ENCODE measurements at places on chromosomes 5 and 9.

- no peak for DNase-seq
Measured at GRCh38 chr5:20032896-20033295, 44.9 kb upstream of the CDH18 start.

- DNase-seq, result no peak
Measured at GRCh38 chr9:124164811-124165210, 92.9 kb upstream of the NEK6 start.

DNA sequence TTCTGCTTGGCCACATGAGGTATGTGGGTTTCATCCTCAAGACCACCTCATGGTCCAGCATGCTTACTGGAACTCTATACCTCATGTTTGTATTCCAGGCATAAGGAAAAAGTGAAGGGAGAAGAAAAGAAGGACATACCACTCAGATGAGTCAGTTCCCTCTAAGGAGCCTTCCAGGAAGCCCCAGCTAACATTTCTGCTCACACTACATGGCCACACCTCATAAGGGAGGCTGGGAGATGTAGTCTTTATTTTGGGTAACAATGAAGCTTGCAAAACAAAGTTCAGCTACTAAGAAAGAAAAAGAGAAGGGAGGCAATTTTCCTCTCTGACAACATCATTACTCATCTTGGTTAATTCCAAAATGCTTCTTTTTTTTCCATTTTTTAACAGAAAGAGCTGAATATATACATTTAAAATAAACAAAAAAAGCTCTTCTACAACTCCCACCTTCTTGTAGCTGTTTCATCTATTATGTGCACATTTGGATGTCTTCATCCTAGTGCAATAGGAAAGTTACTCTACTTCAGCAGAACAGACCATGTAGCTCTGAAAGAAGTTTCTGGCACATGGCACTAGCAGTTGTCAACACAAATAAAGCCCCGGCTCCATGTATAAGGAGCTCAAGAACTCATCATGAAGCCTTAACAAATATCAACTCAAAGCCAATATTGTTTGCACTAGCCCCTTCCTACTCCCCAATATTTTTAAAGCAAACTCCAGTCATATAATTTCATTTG is 123.6 kb upstream of the CCDC112 start:
- DNase-seq, result no peak

DNA sequence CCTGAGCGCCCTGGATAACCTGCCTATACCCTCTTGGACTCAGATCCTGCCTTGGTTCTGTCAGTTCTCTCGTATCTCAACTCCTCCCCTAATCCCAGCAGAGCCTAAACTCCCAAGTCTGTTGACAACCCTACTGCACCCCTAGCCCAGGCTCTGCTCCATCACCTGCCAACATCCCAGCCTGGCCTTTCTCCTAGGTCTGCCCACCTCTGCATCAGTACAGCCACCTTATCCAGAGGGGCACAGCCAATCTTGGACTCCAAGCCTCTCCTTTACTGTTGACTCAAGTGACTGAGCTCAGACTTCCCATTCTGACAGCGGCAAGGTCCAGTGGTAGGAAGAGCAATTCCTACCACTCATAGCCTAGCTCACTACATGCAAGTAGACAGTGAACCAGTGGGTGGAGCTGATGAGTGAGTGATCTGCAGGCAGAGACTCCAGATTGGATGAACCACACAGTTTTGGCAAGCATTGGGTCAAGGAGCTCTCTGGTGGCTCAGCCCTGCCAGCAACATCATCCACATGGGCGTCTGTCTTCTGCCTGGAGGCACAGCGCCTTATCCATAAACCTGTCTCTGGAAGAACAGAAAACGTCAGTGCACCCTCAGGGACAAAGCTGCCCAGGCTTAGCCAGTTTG is 26.5 kb downstream of the TRMO start:
- peak; percentile 22 for DNase-seq

DNA sequence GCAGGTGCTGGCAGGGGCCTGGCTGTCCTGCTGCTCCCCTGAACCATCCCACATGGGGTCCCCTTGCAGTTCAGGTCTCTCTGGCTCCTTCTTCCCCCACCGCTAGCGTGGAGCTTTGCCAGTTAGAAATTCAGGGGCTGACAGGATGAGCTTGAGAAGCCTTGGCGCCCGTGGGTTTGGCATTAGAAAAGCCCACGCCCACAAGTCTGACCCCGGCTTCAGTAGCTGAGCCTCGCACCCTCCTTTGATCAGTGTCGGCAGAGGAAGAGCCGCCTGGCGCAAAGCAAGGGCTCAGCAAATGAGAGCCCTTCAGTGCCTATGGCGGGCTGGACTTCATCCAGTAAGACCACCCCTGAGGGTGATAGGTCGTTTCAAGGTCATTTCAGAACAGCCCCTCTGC is 30.1 kb upstream of the NCS1 start:
- DNase-seq, result no peak

- DNase-seq, result no peak
Measured at GRCh38 chr9:135410421-135410820, 69.2 kb upstream of the PPP1R26 start.

DNA sequence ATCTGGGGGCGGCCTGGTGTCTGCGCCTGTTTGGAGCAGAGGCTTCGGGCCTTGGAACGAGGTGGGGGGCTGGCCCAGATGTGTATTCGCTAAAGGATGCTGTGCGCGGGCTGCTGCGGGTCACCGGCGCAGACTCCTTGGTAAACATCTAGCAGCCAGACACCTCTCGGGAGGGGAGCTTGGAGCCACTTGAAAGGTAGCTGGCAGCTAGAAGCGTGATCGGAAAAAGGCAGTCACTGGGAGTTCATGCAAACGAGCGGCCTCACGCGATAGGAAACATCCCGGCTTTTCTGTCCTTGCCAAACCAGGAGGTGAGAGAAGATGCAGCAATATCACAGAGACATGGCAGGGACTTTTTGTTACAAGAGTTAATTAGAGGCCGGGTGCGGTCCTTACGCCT is 8.1 kb downstream of the LAMC3 start:
- no peak for DNase-seq

- no peak for DNase-seq
Measured at GRCh38 chr5:36033486-36033885, 33.2 kb downstream of the UGT3A2 start.

- DNase-seq, result no peak
Measured at GRCh38 chr5:156375895-156376495, 49.0 kb downstream of the SGCD start.

DNA sequence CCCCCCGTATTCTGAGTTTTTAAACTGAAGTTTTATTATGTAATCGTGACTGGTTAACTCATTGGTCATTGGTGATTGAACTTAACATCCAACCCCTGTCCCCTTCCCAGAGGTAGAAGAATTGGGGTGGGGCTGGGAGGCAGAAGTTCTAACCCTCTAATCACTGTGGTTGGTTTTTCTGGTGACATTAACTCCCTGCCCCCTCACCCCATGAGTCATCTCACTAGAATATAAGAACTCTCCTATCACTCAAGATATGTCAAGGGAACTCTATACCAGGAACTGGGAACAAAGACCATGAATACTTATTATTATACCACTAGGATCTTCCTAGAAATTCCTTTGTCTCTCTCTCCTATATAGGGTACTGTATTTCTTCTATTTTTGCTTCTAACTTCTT is 52.3 kb upstream of the CAVIN4 start:
- no peak for DNase-seq

GRCh38 chr5:67375606-67376005 is 179.0 kb upstream of the CD180 start:
- no peak for DNase-seq

- no peak for DNase-seq
Measured at GRCh38 chr5:43371821-43372220, 40.4 kb downstream of the CCL28 start.

GRCh38 chr9:113150670-113151611 is at the start of gene SLC31A2:
TSS of gene SLC31A2 (plus strand) at chr9:113151007. CDS start at chr9:113151075, 68 bp downstream.
- DNase-seq, result peak; percentile 85

GRCh38 chr9:35060548-35061207 is 11.7 kb downstream of the VCP start:
- DNase-seq, result no peak

DNA sequence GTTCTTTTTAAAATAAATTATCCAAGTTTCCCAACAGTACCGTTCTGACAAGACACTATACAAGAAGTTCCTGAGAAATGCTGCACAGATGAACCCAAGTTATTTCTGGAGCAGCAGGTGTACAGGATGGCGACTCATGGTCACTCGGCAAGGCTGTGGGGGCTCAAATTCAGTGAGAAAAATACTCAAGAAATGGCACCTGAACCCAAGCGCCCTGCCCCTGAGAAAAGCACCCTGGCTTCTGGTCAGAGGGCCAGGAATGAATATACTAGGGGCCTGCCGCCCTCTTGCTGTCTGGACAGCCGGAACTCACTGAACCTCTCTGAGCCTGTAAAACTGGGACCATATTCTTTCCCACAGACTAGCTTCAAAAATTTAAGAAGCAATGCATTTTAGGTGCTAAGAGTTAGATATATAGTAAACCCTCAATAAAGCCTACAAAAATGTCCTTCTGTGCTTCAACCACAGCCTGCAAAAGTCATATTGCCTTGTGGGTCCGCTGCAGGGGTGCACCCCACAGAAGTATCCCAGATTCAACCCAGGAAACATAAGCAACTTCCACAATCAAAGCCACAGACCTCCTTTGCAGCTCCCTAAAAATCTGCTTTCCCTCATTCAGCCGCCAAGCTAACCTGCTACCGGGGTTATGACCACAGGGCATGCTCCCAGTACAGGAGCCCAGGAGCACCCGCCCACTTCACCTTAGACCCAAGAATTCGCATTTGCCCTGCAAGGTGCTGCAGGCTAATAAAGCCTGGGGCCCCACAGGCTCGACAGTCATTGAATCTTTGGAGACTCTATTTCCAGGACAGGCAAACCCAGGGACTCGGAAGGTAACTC is 1.4 kb downstream of the RAPGEF1 start:
- no peak for DNase-seq

DNA sequence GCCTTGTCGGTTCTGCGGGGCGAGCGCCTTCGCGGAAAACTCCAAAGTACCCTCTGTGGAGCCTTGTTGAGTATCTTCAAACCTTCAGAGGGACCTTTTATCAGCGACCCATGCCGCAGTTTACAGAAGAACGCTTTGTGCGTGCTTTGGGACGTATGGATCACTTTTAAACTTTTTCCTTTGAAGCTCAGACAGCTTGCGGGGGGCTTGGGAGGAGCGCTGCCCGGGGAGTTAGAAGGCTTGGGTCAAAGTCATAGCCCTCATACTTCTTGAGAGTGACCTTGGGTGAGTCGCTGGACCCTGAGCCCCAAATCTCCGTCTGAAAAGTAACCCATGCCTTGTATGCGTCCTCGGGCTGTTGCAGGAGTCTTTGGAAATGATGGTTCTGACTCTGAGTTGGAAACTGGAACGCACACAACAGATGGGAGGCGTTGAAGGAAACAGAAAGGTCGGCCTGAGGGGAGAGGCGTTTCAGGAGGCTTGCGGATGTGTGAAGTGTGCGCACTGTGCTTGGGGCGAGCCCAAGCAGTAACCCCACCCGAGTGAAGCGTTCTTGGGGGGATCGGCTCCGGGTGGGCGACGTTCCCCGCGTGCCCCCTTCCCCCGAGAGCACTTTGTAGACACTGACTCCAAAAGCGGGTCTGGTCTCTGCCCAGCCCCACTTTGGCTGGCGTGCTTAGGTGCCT is 661 bp upstream of the SLC25A51 start:
- DNase-seq, result no peak

GRCh38 chr5:60143942-60144549 is 250.5 kb upstream of the PDE4D start:
- DNase-seq, result no peak

DNA sequence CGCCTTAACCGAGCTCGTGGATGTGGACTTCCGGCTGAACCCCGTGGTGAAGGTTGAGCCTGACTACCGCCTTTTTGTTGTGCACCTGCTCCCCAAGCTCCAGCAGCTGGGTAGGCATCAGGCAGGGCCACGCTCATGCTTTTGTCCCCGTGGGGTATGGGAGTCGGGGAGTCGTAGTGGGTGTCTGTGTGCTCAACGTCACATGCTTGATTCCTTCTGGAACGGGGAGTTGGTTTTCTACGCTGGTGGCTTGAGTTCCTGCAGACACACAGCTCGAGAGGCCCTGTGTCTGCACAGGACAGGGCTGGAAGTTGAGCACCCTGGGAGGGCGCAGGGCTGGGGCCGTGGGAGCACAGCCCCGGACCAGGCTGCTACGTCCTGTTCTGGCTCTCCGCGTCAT is 8.0 kb downstream of the CEP72 start:
- DNase-seq, result no peak

- DNase-seq, result no peak
Measured at GRCh38 chr5:26009742-26010141, 1028.6 kb downstream of the CDH9 start.

DNA sequence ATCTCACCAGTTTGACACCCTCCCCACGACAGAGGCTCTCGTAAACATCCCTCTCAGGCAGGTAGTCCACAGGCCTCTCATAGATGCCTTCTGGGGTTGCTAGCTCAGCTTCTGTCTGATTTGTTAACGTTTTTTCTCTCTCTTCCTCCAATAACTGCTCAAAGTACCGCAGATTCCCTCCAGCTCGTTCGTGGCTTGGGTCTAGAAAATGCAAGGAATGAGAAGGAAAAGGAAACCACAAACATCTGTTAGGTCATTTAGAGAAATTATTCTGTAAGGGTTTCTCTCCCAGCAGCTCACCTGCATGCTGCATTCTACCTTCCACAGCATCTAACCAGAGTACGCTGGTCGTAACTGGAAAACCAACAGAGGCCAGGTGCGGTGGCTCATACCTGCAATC is 18.5 kb downstream of the P4HA2 start:
- no peak for DNase-seq

DNA sequence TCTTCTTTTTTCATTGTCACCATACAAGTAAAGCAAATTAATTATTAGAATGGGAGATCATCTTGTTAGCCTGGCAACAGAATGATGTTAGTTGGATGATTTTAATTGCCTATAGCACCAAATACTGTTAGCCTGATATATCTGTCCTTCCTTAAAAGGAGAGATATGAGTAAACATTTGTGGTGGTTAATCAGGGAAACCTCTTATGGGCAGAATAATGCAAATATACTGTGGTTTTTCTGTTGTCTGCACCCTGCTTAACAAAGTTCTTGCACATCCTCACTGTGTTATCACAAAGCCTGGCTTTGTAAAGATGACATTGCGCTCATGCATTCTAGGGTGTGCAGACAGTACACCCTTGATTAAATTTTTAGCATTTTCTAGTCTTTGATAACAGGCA is 254.9 kb upstream of the SMC2 start:
- DNase-seq, result no peak

DNA sequence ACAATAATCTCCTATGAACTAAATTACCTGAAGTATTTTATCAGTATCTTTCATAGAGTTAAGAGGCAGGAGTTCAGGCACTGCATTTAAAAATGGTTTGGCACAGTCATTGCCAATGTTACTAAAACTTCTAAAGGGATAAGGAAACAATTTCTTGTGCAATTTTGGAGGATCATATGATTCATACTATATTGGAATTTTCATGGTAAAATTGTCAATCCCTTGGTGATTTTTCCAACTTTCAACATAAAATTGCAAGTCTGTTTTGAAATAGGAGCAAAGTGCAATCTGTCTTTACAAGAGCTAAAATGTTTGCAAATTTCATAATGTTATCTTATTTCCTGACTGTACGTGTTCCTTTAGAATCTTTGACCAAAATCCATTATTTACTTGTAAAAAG is 211.1 kb downstream of the DMRTA1 start:
- no peak for DNase-seq

GRCh38 chr5:19462019-19462418 is 526.0 kb downstream of the CDH18 start:
- DNase-seq, result no peak

Data from CD4-positive, alpha-beta T cell treated with Interleukin-1 beta for 1 hour (primary cell).